ENCODE measurements at places on chromosomes 2 and 18.

DNA sequence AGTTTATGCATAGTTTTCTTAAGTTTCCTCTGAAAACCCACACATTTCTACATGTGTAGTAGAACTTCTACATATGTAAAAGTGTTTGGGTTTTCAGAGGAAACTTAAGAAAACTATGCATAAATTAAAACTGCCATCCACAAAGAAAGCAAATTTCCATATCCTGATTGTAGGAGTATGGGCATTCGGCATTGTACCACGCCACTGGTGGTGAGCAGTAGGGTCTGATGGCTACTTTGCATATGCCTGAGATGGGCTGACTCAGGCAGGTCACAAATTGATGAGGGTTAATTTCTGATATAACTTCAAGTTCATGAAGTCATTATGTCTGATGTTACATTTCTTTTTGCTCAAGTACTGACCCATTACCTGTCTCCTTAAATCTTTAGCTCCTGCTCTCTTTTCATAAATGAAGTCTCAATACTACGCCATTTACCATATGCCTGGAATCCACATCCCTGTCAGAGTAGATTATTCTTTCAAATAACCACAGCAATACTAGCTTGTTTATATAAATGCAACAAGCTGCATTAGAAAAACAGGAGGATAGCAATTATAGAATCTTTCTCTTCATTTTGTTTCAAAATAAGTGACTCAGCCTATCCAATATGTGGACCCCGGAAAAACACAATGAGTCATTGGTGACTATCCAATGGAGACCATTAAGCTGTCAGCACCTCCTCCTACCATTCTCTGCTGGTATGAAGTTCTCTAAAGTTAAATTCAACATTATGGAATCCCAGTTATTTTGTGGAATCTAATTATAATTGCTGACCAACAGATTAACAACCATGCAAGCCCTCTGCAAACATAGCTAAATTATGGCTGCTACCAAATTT is 355.2 kb upstream of the UBE2E3 start:
- no peak for DNase-seq

DNA sequence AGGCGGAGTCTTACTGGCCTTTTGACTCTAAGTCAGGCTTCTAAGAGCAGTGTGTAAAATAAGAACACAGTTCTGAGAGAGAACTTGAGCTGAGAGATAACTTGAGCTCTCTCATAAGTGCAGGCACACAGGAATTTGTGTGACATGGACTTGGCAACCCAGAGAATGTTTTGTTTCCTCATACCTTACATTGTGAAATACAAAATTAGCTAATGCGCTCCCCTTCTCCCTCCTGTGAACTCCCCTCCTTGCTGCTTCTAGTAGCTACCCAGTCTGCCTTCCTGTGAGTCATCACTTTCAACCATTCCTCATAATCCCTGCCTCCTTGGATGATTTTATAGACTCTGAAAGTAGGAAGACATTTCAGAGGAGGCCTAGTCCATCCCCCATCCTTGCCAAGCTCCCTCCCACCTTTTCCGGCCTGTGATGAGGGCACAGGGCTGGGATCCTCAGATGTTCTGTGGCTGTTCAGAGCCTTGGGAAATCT is 22.6 kb downstream of the FER1L5 start:
- DNase-seq: no peak

- DNase-seq: no peak
Observed at GRCh38 chr18:13294309-13294708, 75.7 kb downstream of the LDLRAD4 start.

GRCh38 chr2:230852113-230852512 is 12.6 kb upstream of the ITM2C start:
- no peak for DNase-seq

DNA sequence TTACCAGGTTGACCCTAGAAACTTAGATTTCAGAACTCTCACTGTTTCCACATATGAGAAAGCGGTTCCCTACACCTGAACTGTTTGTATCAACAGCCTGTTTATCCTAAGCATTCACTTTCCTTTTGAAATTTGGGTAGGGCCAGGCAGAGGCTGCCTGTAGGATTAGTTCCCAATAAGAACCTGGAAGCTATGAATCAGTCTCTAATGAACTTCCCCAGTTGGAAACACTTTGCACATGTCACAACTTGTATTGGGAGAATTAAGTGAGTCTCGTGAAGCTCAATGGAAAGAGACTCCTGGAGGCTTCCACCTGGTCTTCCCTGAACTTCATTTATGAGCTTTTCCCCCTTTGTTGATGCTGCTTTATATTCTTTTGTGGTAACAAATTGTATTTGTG is 486.6 kb upstream of the HS6ST1 start:
- DNase-seq: no peak

GRCh38 chr2:19738707-19739106 is 163.1 kb downstream of the TTC32 start:
- no peak for DNase-seq

- no peak for DNase-seq
Observed at GRCh38 chr18:76448256-76449110, 46.6 kb downstream of the ZNF516 start.

All from GM10248 (cell line).